Peyer's patch (tissue), 4 donors: ENCODE measurements at places on chromosomes 11 and 22.

DNA sequence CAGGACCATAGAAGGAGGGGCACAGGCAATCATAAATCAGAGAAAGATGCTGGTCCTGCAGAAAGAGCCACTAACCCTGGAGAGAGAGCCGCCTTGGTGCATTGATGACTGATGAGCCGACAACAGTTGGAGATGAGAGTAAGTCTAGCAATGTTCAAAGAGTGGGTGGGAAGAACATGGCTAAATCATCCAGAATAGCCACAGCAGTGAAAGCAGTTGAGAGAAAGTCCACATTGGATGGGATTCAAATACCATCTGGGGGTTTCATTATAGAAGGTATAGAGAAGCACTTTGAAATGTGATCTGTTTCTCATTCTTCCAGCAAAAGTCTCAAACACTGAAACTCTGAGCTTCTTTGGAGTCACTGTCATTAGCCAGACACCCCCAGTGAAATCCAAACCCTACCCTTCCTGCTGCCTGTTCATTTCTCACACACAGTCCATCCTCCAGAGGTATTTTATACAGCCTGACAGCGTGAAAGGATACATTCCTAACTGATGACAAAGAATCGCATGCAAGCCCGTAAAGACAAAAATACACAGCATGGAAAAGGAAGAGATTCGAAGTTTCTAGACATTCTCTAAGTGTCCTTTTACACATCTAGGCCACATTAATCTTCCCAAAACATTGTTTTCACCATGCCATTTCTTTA, 303.1 kb upstream of the MPPED2 start:
- no peaks in the 10 kb centered on the region for H3K4me1 ChIP-seq
- no peaks in the 10 kb centered on the region for H3K27me3 ChIP-seq
- no peak for DNase-seq

DNA sequence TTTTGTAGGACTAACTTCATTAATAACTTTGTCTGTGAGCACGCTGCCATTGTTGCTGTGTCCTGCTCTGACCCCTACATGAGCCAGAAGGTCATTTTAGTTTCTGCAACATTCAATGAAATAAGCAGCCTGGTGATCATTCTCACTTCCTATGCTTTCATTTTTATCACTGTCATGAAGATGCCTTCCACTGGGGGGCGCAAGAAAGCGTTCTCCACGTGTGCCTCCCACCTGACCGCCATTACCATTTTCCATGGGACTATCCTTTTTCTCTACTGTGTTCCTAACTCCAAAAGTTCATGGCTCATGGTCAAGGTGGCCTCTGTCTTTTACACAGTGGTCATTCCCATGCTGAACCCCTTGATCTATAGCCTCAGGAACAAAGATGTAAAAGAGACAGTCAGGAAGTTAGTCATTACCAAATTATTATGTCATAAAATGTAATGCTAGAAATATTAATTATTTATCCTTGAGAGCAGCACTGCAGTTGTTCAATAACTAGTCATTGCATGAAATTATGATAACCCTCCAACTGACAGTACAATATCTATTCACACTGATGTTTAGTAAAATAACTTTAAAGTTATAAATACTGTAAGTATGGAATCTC, 46.4 kb upstream of the OR5D13 start:
- H3K27me3 ChIP-seq: no peaks in the 10 kb centered on the region
- no peaks in the 10 kb centered on the region for H3K36me3 ChIP-seq
- no peak overlapping the region for H3K27ac ChIP-seq
- H3K4me1 ChIP-seq: no peaks in the 10 kb centered on the region

- no peak for DNase-seq
- no peaks in the 10 kb centered on the region for H3K27me3 ChIP-seq
- H3K4me3 ChIP-seq: no peak overlapping the region
- H3K4me1 ChIP-seq: no peaks in the 10 kb centered on the region
- no peaks in the 10 kb centered on the region for H3K36me3 ChIP-seq
These were observed 1.6 kb downstream of the GPHA2 start for GRCh38 chr11:64933935-64934681.

GRCh38 chr11:92770981-92771380, 198.5 kb upstream of the MTNR1B start:
- no peak for DNase-seq
- no peaks in the 10 kb centered on the region for H3K36me3 ChIP-seq
- H3K4me3 ChIP-seq: no peak overlapping the region
- H3K27ac ChIP-seq: no peak overlapping the region
- H3K27me3 ChIP-seq: no peaks in the 10 kb centered on the region
- H3K4me1 ChIP-seq: no peaks in the 10 kb centered on the region

DNA sequence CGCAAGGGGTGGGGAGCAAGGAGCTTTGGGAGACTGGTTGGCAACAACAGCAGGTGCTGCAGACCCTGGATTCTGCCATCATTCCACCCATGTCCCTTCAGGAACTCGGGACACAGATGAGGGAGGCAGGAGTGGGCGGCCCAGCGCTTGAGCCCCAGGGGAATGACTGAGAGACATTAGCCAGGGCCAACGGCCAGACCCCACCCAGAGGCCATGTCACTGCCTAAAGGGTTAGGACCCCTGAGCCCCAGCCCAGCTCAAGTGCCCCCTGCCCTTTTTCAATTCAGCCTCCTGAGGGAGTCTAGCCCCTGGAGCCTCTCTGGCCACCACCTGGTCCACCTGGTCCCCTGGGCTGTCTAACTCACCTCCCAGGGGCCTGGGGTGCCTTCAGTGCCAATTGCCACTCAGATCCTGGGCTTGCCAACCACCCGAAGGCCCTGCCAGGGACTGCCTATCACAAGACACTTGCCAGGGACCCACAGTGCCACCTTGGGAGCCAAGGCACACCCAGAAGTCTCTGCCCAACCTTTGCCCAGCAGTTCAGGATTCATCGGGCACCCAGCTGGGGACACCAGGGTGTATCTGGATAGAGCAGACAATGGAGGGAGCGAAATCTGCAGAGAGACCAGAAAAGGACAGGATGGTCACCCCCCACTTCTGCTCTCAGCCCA, 16.6 kb downstream of the MFNG start:
- H3K27ac ChIP-seq: peak overlapping the region; percentile 45
- H3K4me1 ChIP-seq: no peaks in the 10 kb centered on the region
- H3K27me3 ChIP-seq: no peaks in the 10 kb centered on the region
- no peak for DNase-seq
- H3K4me3 ChIP-seq: no peak overlapping the region
- H3K36me3 ChIP-seq: no peaks in the 10 kb centered on the region

DNA sequence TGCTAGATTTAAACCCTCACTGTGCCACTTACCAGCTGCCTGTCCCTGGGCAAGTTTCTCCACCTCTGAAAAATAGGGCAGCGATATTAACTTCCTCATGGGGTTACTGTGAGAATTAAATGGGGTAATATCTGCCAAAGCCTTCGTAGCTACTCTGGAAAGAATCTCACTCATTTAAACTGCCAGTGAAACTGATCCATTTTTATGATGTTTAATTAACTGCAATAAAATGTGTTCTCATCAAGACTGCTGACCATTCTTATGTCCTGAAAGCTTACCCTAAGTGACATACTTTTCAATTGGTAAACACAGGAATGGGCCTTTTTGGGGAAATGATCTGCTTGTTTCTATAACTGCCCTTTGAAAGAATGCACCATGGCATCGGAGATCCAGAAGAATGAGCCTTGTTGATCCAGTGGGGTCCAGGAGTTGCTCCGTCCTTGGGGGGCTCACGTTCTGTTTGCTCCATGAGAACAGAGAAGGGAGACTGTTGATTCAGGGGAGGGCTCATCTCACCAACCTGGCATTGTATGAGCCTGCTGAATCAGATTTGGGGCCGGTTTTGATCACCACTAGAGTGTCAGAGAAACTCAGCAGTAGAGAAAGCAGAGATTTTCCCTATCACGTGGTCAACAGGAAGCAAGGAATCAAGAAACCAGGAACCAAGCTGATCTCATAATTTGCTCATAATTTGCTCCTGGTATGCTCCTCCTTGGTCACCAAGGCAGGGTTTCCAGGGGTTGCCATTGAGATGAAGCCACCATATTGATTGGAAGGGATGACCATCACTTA, 7.0 kb upstream of the CCDC86 start:
- no peak overlapping the region for H3K4me3 ChIP-seq
- H3K27ac ChIP-seq: no peak overlapping the region
- H3K36me3 ChIP-seq: no peaks in the 10 kb centered on the region
- H3K4me1 ChIP-seq: no peaks in the 10 kb centered on the region
- H3K27me3 ChIP-seq: no peaks in the 10 kb centered on the region

- no peaks in the 10 kb centered on the region for H3K27me3 ChIP-seq
- H3K36me3 ChIP-seq: no peaks in the 10 kb centered on the region
- no peaks in the 10 kb centered on the region for H3K4me1 ChIP-seq
- H3K4me3 ChIP-seq: no peak overlapping the region
- DNase-seq: no peak
- no peak overlapping the region for H3K27ac ChIP-seq
These were observed 6.1 kb upstream of the P2RY6 start for GRCh38 chr11:73265853-73266645.

GRCh38 chr11:66851239-66851596, 5.6 kb upstream of the LRFN4 start:
- no peak for DNase-seq
- H3K36me3 ChIP-seq: no peaks in the 10 kb centered on the region
- peaks cover 6% of the 10 kb centered on the region for H3K4me1 ChIP-seq
- H3K27me3 ChIP-seq: no peaks in the 10 kb centered on the region

DNA sequence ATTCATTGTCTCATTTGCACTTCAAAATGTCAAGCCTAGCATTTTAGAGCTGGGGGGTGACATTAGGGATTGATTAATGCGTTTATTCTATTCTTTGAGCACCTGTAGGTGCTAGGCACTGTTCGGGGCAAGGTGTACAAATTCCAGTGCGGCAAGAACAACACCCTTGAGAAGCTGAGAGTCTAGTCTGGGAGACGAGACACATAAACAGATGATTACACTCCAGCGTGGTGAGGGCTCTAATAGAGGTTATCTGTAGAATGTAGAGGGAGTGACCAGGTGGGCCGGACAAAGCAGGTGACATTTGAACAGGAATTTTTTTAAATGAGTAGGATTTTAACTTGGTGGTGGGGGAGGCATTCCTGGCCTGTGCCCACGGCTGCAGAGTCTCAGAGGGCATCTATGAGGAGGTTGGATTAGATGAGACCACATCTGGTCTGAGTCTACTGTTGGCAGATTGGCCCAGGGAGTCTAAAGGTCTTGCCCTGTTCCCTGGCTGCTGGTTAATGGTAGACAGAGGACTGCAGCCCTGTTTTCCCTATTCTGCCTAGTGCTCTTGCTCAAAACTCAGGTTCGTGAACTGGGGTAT, 970 bp downstream of the CAT start:
- peak overlapping the region; percentile 91 for H3K27ac ChIP-seq
- no peaks in the 10 kb centered on the region for H3K36me3 ChIP-seq
- no peaks in the 10 kb centered on the region for H3K27me3 ChIP-seq
- no peak for DNase-seq
- peaks cover 16% of the 10 kb centered on the region for H3K4me1 ChIP-seq

DNA sequence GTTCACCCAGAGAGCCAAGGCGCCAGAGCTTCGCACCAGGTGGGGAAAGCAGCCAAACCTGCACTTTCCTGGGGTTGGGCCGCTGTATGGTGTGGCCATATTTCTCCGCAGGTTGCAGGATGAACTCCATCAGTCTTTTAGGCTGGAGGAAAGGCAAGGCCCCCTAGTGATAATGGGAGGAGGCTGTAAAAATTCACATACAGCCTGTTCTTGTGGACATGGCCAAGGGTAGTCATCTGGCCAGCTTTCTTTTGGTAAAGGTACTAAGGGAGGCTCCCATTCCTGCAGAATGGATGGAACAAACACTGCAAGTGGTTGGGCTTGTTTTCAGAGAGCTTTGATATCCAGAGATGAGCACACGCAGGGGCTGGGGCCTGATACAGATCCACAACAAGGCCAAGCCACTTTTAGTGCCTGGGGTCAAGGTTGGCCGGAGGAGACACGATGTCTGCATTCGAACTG, 29.6 kb downstream of the C22orf31 start:
- DNase-seq: no peak
- H3K27ac ChIP-seq: peak overlapping the region; percentile 66
- H3K36me3 ChIP-seq: no peaks in the 10 kb centered on the region
- H3K4me1 ChIP-seq: no peaks in the 10 kb centered on the region
- no peak overlapping the region for H3K4me3 ChIP-seq

GRCh38 chr11:6611092-6611962, 689 bp downstream of the TAF10 start:
- H3K36me3 ChIP-seq: peaks cover 3% of the 10 kb centered on the region
- DNase-seq: no peak
- H3K4me1 ChIP-seq: peaks cover 18% of the 10 kb centered on the region
- no peaks in the 10 kb centered on the region for H3K27me3 ChIP-seq

- H3K4me1 ChIP-seq: no peaks in the 10 kb centered on the region
- no peak overlapping the region for H3K27ac ChIP-seq
- H3K27me3 ChIP-seq: no peaks in the 10 kb centered on the region
- H3K4me3 ChIP-seq: no peak overlapping the region
- no peak for DNase-seq
These were observed 735.0 kb downstream of the BRD1 start for GRCh38 chr22:49092716-49093115.

DNA sequence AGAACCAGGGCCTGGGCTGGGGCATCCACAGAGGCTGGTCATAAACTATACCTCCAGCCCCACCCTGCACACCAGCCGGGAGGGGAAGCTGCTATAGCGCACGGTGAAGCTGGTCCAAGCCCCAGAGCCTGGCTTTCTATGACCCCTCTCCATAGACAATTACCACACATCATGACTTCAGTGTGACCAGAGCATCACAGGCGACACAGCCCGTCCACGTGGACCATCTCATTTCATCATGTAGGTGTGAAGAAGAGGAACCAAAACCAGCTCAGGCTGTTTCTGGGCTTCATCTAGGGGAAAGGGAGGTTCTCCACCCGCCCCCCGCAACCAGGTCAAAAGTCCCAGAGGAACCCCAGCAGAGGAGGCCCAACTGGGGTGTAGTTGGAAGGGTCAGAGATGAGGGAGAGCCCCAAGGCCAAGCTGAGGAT, 3.0 kb downstream of the CXCR5 start:
- no peak overlapping the region for H3K4me3 ChIP-seq
- no peaks in the 10 kb centered on the region for H3K27me3 ChIP-seq
- H3K27ac ChIP-seq: peak overlapping the region; percentile 90
- no peak for DNase-seq
- H3K36me3 ChIP-seq: no peaks in the 10 kb centered on the region
- H3K4me1 ChIP-seq: no peaks in the 10 kb centered on the region

DNA sequence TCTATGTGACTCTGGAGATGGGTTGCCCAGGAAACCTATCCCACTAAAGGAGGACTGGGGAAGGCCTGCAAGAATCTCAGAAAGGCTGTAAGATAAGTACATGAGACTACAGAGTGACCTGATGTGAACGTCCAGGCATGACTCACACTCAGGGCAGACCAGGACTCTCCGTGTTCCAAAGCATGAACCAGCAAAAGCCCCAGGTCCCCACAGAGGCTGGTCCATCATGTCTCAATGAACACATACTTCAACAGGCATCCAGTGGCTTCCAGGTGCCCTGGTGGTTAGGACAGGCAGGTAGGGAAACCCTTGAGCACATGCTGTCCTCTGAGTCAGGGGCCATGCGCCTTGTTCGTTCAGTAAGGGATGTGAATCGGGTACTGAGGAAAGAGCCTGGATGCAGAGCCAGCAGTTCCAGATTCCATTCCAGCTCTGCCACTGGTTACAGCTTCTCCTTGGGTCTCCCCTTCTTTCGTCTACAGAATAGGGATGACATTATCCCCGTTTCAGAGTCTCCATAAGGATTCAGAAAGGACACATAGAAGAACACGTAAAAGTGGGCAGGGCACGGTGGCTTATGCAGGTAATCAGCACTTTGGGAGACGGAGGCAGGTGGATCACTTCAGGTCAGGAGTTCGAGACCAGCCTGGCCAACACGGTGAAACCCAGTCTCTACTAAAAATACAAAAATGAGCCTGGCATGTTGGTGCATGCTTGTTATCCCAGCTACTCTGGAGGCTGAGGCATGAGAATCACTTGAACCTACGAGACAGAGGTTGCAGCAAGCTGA, 129.0 kb upstream of the TEAD1 start:
- DNase-seq: no peak
- no peaks in the 10 kb centered on the region for H3K4me1 ChIP-seq
- no peak overlapping the region for H3K27ac ChIP-seq
- H3K36me3 ChIP-seq: no peaks in the 10 kb centered on the region
- no peak overlapping the region for H3K4me3 ChIP-seq
